Activated CD8-positive, alpha-beta memory T cell treated with anti-CD3 and anti-CD28 coated beads, Interleukin-2, amount 10 ng/mL, durations not matched to agents 7 days and 5 days (primary cell): ENCODE measurements at places on chromosomes 11 and 22. TPM values are rescaled to one million over a fixed set of nuclear protein-coding genes. Genes with fewer than 3 reads are reported as not detected.

C11orf87 gene
- not detected for total RNA-seq

DUSP8 gene
- total RNA-seq = 1.1 TPM

LMO2 gene
- total RNA-seq = not detected

EFCAB6 gene
- 0.32 TPM for total RNA-seq

OSBP2 gene
- 4.3 TPM for total RNA-seq
